CD4-positive, alpha-beta T cell (primary cell): ENCODE measurements at places on chromosomes 1 and 21. TPM values are rescaled to one million over a fixed set of nuclear protein-coding genes. Genes with fewer than 3 reads are reported as not detected.
A peak's percentile ranks its signal among the peaks of the same experiment; 100 is the strongest.

GRCh38 chr21:43287795-43288755 lies 119.3 kb downstream of the CRYAA start:
- no peak overlapping the region for H3K4me3 ChIP-seq
- H3K27me3 ChIP-seq = peaks cover 3% of the 10 kb centered on the region
- no peak for DNase-seq
- H3K36me3 ChIP-seq = no peaks in the 10 kb centered on the region
- no peak overlapping the region for H3K27ac ChIP-seq

- DNase-seq = no peak
- no peaks in the 10 kb centered on the region for H3K27me3 ChIP-seq
- no peaks in the 10 kb centered on the region for H3K36me3 ChIP-seq
- H3K4me3 ChIP-seq = no peak overlapping the region
- peaks cover 12% of the 10 kb centered on the region for H3K4me1 ChIP-seq
- no peak overlapping the region for H3K27ac ChIP-seq
These were observed 10.8 kb downstream of the FTCD start for GRCh38 chr21:46144464-46145070.

DNA sequence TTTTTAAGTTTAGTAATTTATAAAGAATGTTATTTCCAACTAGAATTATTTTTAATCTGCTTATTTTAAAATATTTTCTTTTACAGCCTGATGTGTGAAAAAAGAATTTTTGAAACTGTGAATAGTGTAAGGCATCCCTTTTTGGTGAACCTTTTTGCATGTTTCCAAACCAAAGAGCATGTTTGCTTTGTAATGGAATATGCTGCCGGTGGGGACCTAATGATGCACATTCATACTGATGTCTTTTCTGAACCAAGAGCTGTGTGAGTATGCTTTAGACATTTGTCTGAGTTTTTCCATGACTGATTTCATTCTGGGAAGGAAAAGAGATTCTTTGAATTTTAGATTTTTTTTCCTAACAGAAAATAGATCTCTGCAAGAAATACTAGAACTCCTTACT lies 77.9 kb downstream of the GTF2B start:
- H3K4me1 ChIP-seq = no peaks in the 10 kb centered on the region
- no peaks in the 10 kb centered on the region for H3K27me3 ChIP-seq
- DNase-seq = no peak
- H3K4me3 ChIP-seq = no peak overlapping the region
- peaks cover 46% of the 10 kb centered on the region for H3K36me3 ChIP-seq

DNA sequence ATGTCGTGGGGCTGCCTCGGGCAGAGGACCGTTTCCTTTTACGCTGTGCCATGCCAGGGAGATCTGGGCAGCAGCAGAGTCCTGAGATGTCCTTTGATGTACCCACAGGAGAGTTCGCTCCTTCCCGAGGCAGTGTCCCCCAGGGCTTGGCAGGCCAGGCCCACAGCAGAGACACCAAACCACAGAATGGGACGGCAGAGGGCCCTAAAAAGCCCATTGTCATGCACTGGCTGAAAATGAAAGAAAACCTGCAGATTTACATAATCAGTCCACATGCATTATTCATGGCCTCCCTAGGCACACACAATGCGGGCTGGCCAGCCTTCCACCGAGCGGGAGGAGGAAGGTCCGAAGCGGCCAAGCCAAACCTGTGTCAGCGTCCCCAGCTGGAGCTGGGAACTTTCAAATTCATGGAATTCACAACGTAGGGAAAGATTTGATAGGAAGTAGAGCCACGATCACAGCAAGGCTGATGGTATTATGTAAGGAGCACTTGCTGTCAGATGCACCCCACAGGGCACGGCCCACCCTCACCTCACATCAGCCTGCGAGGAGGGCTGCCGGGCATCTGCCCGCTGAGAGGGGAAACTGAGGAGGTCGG lies 25.3 kb upstream of the EFHD2 start:
- no peak overlapping the region for H3K27ac ChIP-seq
- no peaks in the 10 kb centered on the region for H3K36me3 ChIP-seq
- no peak overlapping the region for H3K4me3 ChIP-seq
- H3K27me3 ChIP-seq = peaks cover 11% of the 10 kb centered on the region
- no peak for DNase-seq

MPL gene
- total RNA-seq = not detected

- H3K4me1 ChIP-seq = peaks cover 31% of the 10 kb centered on the region
- no peak for DNase-seq
- H3K4me3 ChIP-seq = no peak overlapping the region
- H3K27ac ChIP-seq = no peak overlapping the region
- no peaks in the 10 kb centered on the region for H3K36me3 ChIP-seq
- H3K27me3 ChIP-seq = no peaks in the 10 kb centered on the region
These were observed 84.1 kb upstream of the SELENON start for GRCh38 chr1:25715888-25716287.

PAX7 gene
- not detected for total RNA-seq

DNA sequence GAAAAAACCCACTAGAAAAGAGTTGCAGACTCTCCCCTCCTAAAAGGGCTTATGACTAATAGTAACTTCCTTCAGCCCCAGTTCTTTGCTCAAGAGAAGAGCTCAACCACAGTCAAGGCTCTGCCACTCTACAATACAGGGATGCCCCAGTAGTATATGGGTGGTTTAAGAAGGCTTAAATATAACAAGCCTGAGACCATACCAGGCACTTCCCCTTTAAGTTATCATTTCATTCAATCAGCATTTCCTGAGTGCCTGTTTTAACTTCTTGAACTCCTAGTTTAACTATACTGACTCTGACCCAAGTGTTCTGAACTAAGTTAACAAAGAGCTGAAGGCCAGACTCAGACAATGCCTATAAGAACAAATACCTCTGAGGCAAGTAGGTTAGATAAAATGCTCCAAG lies 19.8 kb downstream of the PRPF38A start:
- peaks cover 21% of the 10 kb centered on the region for H3K4me1 ChIP-seq
- peak overlapping the region; percentile 78 for H3K27ac ChIP-seq
- H3K27me3 ChIP-seq = no peaks in the 10 kb centered on the region
- peaks cover 20% of the 10 kb centered on the region for H3K36me3 ChIP-seq

- no peak overlapping the region for H3K4me3 ChIP-seq
- H3K4me1 ChIP-seq = no peaks in the 10 kb centered on the region
- no peak overlapping the region for H3K27ac ChIP-seq
- no peak for DNase-seq
- H3K27me3 ChIP-seq = no peaks in the 10 kb centered on the region
- H3K36me3 ChIP-seq = no peaks in the 10 kb centered on the region
These were observed 13.7 kb upstream of the PLPPR5 start for GRCh38 chr1:99018313-99018712.

DNA sequence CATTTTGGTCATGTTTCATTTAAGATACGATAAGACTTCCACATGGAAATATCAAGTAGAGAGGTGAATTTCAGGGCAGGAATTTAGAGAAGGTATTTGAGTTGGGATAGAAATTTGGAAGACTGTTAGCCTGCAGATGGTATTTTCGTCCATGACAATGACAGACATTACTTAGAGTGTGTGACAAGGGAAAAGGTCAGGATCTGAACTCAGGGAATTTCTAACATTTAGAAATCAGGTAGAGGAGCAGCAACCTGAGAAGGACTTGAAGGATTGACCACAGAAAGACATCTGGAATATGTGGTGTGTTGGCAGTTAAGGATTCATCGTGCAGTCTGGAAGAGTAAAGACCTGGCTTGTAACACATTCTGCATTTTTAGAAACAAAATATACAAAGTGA lies 57.9 kb downstream of the RABGAP1L start:
- H3K4me1 ChIP-seq = no peaks in the 10 kb centered on the region
- H3K27ac ChIP-seq = no peak overlapping the region
- no peak for DNase-seq
- no peak overlapping the region for H3K4me3 ChIP-seq

GRCh38 chr1:161497961-161498360 lies 7.3 kb upstream of the FCGR2A start:
- H3K4me1 ChIP-seq = peaks cover 4% of the 10 kb centered on the region
- DNase-seq = no peak
- H3K36me3 ChIP-seq = no peaks in the 10 kb centered on the region
- H3K27me3 ChIP-seq = peaks cover 31% of the 10 kb centered on the region
- no peak overlapping the region for H3K4me3 ChIP-seq

- no peak overlapping the region for H3K27ac ChIP-seq
- H3K4me3 ChIP-seq = no peak overlapping the region
- no peak for DNase-seq
- no peaks in the 10 kb centered on the region for H3K27me3 ChIP-seq
- peaks cover 6% of the 10 kb centered on the region for H3K4me1 ChIP-seq
- peaks cover 26% of the 10 kb centered on the region for H3K36me3 ChIP-seq
These were observed 27.0 kb downstream of the SPEN start for GRCh38 chr1:15874471-15874870.

DNA sequence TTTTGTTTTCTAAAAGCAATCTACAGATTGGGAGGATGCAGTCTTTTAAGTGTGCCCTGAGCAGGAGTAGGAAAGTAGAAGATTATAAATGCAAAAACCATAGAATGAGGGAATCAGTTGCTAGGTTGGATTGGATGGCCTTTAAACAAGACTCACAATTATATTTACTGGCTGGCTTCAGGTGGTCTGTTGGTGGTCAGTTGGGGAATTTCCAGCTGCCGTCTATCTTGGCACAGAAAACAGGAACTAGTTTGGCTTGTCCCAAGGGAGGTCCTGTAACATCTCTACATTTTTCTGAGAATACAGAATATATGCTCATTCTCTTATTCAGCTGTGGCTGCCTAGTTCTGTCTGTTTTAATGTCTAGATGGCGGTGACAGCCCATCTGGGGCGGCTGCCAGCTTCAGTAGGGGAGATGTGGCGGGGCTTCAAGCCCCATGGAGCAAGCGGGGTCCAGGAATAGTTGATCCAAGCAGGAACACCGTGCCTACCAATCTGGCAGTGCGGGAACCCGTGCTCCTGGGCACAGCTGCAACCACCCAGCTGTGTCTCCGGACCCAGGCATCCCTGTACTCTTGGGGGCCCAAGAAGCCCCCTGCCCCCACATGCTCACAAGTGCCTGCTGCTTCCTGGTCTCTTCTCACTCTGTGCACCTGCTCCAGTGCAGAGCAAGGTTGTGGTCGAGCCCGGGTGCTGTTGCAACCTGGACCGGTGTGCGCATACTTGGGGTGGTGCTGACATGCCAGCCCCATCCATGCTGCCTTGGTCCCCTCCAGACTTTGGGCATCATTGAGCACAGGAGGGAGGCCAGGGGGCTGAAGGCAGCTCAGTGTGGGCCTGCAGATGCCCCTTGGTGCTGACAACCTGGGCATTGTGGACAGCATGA lies 1182.6 kb downstream of the AMY1C start:
- H3K27ac ChIP-seq = no peak overlapping the region
- no peak for DNase-seq
- H3K4me1 ChIP-seq = no peaks in the 10 kb centered on the region
- no peaks in the 10 kb centered on the region for H3K36me3 ChIP-seq
- no peaks in the 10 kb centered on the region for H3K27me3 ChIP-seq
- H3K4me3 ChIP-seq = no peak overlapping the region

PKLR gene
- total RNA-seq = not detected

LMX1A gene
- total RNA-seq = not detected

DNA sequence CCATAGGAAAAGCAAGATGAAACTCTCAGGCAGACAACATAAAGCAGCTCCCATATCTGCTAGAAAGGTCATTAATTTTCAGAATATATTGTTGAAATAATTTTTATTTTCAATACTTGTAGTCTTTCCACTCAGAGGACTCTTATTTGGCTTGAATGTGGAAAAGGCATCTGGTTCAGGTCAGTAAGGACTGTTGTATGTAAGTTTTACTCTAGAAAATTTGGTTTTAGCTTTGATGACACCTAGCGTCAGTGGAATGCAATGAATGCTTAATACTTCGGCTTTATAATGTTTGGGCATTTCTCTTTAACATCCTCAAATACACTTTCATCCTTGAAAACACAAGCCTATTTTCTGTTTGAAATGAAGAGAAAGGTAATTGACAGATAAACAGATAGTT lies 63.3 kb downstream of the LRRC40 start:
- DNase-seq = no peak
- H3K27me3 ChIP-seq = no peaks in the 10 kb centered on the region
- H3K4me3 ChIP-seq = no peak overlapping the region

- H3K4me1 ChIP-seq = no peaks in the 10 kb centered on the region
- no peak overlapping the region for H3K27ac ChIP-seq
- no peak overlapping the region for H3K4me3 ChIP-seq
These were observed 33.8 kb upstream of the SLC30A1 start for GRCh38 chr1:211612786-211613107.

GRCh38 chr1:223011505-223011856 lies 131.6 kb downstream of the TLR5 start:
- H3K27ac ChIP-seq = no peak overlapping the region
- DNase-seq = no peak
- H3K4me3 ChIP-seq = no peak overlapping the region
- H3K27me3 ChIP-seq = no peaks in the 10 kb centered on the region

OR13G1 gene
- total RNA-seq = not detected

SPTA1 gene
- total RNA-seq = not detected

GRCh38 chr1:218516526-218516925 lies 171.4 kb downstream of the TGFB2 start:
- no peaks in the 10 kb centered on the region for H3K27me3 ChIP-seq
- no peaks in the 10 kb centered on the region for H3K36me3 ChIP-seq
- H3K27ac ChIP-seq = no peak overlapping the region
- no peak overlapping the region for H3K4me3 ChIP-seq

CLCA4 gene
- not detected for total RNA-seq

GRCh38 chr21:26795866-26796329 lies 49.3 kb downstream of the ADAMTS1 start:
- H3K27ac ChIP-seq = no peak overlapping the region
- DNase-seq = no peak
- H3K27me3 ChIP-seq = no peaks in the 10 kb centered on the region
- no peaks in the 10 kb centered on the region for H3K4me1 ChIP-seq
- no peaks in the 10 kb centered on the region for H3K36me3 ChIP-seq

GRCh38 chr21:45898028-45898350 lies 83.6 kb upstream of the COL6A1 start:
- H3K4me1 ChIP-seq = peaks cover 15% of the 10 kb centered on the region
- DNase-seq = no peak
- H3K27me3 ChIP-seq = no peaks in the 10 kb centered on the region
- no peak overlapping the region for H3K27ac ChIP-seq
- no peaks in the 10 kb centered on the region for H3K36me3 ChIP-seq

FALEC gene
- total RNA-seq = not detected

DNA sequence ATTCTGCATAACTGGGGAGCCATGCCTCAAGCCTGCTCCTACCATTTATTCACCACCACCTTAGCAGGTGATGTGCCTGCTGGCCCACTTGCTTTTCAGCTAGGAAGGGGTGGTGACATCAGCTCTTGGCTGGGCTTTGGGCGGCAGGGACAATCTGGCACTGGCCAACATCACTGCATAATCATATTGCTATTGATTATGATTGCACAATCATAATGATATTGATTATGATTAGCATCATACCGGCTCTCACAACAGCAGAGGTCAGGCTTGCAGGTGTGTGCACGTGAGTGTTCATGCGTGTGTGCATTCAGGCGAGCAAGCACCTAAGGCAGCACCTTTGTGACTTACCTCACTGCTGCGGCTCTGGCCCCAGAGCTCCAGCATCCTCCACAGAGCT lies 273.8 kb downstream of the AJAP1 start:
- no peaks in the 10 kb centered on the region for H3K4me1 ChIP-seq
- H3K4me3 ChIP-seq = no peak overlapping the region
- H3K27ac ChIP-seq = no peak overlapping the region
- no peak for DNase-seq
- H3K36me3 ChIP-seq = no peaks in the 10 kb centered on the region

NUCKS1 gene
- 84.7 TPM for total RNA-seq
